Activated CD4-positive, alpha-beta T cell treated with anti-CD3 and anti-CD28 coated beads for 24 hours (primary cell): ENCODE measurements at places on chromosomes 4 and X.

- no peak for DNase-seq
These were observed 28.2 kb upstream of the RASSF6 start for GRCh38 chr4:73648478-73648877.

- no peak for DNase-seq
These were observed 30.9 kb downstream of the CD38 start for GRCh38 chr4:15809058-15809457.

GRCh38 chr4:155232432-155232831 is 24.0 kb downstream of the NPY2R start:
- DNase-seq = no peak

DNA sequence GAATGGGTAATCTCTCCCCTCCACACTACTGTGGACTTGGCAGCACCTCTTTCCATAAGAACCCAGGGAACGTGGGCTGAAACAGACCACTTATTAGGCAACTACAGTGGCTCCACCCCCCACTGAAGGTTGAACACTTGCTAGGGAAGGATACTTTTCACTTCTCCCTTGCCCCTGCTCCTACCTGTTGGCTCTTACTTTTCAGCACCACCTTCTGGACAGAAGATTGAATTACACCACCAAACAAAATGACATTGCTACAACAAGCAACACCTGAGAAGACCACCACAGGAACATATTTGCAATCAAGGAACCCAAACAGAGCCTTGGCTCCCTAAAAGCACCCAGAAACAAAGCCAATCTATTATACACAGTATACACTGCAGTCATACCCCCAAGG is 132.1 kb upstream of the CXCL13 start:
- DNase-seq = no peak

- DNase-seq = no peak
These were observed 113.6 kb downstream of the ZNF518B start for GRCh38 chr4:10343656-10344055.

DNA sequence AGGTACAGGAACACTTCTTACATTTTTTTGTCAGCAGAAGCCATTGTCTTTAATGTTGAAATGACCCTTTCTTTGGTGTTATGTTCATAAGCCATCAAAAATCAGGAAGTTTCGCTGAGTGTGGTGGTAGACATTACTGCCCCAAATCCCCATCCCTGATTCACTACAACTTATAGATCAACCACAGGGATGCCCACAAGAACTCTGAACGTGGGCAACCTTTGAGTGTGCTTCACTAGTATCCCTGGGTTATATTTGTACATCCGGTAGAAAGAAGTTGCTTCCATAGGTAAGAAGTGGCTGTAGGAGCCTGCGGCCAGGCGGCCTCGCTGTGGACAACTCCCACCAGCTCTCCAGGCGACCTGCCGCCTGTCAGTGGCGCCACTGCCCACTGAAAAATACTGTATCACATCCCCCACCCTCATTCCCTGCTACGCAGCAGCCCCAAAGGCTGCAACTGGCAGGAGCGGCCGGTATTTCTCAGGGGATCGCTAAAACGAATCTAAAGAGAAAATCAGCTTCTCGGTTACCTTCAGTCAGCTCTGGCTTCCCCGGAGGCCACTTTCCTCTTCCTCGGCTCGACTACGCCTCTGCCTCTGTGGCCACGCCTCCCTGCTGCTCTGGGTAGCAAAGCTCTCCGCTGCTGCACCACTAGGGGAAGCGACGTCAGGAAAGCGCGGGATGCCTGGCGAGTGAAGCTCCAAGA is 13.9 kb upstream of the ETDC start:
- peak; percentile 35 for DNase-seq
